Activated naive CD4-positive, alpha-beta T cell (primary cell): ENCODE measurements at places on chromosomes 4 and X.

GRCh38 chrX:63935835-63936234, 150.8 kb upstream of the ARHGEF9 start:
- DNase-seq, result no peak

GRCh38 chr4:120544838-120545237, 377.7 kb downstream of the PRDM5 start:
- DNase-seq, result no peak

- DNase-seq, result no peak
Measured at GRCh38 chrX:57353472-57354132, 67.1 kb downstream of the FAAH2 start.

DNA sequence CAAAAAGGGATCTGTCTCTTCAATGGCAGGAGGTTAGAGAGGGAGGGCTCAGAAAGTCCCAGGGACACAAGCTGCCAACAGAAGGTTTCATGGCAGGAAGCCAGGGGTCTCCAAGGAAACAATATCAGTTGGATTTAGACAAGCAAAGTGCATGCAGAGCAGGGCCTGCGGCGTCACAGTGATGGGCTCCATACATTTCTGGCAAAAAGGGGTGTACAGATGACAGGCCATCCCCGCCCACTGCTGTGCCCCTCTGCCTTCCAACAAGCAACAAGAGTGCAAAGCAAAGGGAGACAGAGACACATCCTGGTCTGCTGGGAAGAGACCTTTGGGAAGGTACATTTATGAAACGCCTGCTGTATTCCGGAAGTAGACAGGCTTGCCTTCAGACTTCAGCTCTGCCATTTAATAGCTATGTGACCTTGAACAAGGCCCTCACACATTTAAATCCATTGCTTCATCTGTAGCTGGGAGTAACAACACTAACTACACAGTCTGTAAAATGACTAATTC, 121.2 kb downstream of the AFAP1 start:
- DNase-seq, result no peak

GRCh38 chr4:1979477-1980196, 29.1 kb downstream of the NELFA start:
- DNase-seq, result no peak

GRCh38 chr4:183919141-183919540, 14.0 kb downstream of the STOX2 start:
- no peak for DNase-seq

DNA sequence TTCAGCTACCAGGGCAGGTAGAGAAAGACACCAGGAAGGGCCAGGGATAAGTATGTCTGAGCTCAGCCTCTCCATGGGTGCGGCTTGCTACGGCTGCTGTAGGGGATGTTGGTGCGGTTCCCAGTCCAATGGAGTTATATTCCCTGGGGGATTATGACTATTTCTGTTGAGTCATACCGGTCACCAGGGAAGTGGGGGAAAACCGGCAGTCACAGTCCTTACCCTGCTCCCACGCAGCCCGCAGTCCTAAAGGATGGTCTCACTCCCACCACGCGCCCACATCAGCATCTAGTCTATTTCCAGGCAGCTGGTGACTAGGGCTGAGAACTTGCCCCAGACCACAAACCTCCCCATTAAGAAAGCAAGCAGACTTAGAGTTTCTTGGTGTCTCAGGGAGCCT, 191.6 kb downstream of the VEGFC start:
- no peak for DNase-seq

DNA sequence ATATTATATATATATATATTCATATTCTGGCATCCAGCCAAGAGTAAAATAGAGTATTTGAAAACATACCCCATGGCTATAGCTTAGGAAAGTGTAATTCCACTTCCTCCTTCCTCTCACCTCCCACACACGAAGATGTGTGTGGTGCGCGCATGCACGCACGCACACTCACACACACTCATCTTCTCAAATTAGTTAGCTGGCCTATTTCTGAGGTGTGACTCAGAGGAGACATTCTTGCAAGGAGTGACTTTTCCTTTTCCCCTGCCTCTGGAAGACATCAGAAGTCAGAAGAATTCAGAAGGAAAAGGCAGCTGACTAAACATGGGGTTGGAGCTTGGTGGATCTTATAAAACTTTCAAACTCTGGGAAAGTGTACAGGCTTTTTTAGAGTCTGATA, 8.8 kb downstream of the ENPEP start:
- DNase-seq, result no peak

- DNase-seq, result no peak
Measured at GRCh38 chr4:187063251-187063650, 339.6 kb upstream of the FAT1 start.

DNA sequence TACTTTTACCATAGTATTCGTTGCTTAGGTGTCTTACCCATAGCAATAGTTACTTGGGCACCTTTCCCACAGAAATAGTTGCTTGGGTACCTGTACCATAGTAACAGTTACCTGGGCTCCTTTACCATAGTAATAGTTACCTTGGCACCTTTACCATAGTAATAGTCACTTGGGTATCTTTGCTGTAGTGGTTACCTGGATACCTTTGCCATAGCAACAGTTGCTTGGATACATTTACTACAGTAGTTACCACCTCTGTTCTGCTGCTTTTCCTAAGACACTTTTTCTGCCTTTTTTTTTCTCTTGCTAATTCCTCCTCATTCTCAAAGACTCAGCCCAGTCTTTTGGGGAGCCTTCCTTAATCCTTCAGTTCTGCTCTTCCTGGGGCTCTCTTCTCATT, 272.8 kb upstream of the PUDP start:
- no peak for DNase-seq

GRCh38 chr4:55571806-55572205, 20.2 kb downstream of the PDCL2 start:
- no peak for DNase-seq

DNA sequence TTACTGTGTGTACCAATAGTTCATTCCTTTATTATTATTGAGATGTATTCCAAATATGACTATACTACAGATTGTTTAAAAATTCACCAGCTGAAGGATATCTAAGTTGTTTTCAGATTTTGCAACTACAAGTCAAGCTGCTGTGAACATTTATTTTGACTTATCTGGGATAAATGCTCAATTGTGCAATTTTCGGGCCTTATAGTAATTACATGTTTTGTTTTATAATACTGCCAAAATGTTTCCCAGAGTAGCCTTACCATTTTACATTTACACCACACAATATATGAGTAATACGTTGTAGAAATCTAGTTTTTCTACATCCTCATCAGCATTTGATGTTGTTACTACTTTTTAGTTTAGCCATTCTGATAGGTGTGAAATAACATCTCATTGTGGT, 179.6 kb downstream of the ANTXR2 start:
- no peak for DNase-seq

- no peak for DNase-seq
Measured at GRCh38 chr4:119016636-119017035, 119.0 kb upstream of the MYOZ2 start.

GRCh38 chr4:22237155-22237751, 278.6 kb downstream of the ADGRA3 start:
- peak; percentile 13 for DNase-seq

- DNase-seq, result no peak
Measured at GRCh38 chr4:65391382-65391781, 278.9 kb downstream of the EPHA5 start.

- DNase-seq, result no peak
Measured at GRCh38 chr4:114312338-114312737, 286.3 kb upstream of the UGT8 start.

DNA sequence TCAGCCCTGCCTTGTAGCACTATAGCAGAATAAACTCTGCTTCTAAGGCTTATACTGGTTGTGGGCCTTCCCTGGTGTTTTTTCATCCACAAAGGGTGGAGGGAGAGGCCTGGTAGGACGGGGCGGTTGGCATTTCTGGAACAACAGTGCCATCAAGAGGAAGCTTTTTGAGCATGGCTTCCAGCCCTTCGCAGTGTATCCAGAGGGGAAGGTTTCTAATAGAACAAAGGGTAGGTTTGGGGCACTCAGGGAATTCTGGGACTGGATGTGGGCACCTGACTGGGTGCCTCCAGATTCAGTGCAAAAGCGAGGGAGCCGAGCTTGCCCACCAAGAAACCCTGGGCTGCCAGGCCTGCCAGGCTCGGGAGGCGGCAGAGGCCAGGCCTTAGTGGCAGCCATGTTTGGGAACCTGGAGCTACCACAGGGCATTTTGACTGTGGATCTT, 229.6 kb upstream of the AGTR2 start:
- DNase-seq, result no peak

GRCh38 chr4:147309434-147309833, 171.5 kb upstream of the EDNRA start:
- no peak for DNase-seq

- no peak for DNase-seq
Measured at GRCh38 chr4:95027905-95028618, 270.3 kb downstream of the BMPR1B start.

DNA sequence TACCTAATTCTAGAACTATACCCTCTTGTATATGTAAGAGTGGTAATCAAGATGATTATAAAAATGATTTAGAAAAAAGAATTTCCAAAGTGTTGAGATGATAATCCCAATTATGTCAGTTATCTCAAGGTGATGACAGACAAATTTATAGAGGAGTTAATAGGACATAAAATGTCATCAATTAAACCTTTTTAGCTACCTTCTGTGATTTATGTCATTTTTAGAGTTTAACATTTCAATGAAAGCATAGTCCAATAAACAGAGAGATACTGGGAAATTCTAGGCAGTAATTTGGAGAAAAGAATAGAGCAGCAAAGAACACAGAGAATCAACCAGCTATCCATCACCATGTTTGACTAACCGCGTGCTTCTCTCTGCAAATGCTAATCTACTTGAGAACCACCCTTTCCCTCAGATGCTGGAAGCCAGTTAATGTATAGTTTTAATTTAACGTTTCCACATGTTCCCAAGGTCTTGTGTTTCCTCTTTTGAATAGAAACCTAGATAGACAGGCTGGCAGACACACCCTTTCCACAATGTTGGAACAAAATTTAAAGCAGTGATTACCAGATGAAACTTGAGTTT, 433.1 kb upstream of the FAM241A start:
- DNase-seq, result no peak

- no peak for DNase-seq
Measured at GRCh38 chr4:123807866-123808265, 411.3 kb downstream of the SPRY1 start.

- DNase-seq, result no peak
Measured at GRCh38 chrX:7263330-7263729, 115.4 kb upstream of the PUDP start.

DNA sequence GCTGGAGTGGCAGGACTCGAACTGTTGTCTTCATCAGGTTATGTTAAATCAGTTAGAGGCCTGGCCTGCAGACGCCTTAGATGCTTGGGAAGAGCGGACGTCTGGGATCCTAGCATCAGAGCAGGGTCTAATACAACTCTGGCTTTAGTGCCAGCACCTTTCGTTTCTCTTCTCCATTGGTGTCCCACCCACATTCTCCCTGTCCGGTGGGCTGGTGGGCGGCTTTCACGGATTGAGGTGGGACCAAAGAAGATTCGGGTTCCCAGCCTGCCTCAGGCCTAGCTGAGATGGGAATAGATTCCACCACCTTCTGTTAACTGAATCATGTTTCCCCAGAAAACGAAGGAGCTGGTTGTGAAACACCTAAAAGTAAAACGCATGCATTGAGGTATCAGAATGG, 939 bp downstream of the PDK3 start:
- no peak for DNase-seq

DNA sequence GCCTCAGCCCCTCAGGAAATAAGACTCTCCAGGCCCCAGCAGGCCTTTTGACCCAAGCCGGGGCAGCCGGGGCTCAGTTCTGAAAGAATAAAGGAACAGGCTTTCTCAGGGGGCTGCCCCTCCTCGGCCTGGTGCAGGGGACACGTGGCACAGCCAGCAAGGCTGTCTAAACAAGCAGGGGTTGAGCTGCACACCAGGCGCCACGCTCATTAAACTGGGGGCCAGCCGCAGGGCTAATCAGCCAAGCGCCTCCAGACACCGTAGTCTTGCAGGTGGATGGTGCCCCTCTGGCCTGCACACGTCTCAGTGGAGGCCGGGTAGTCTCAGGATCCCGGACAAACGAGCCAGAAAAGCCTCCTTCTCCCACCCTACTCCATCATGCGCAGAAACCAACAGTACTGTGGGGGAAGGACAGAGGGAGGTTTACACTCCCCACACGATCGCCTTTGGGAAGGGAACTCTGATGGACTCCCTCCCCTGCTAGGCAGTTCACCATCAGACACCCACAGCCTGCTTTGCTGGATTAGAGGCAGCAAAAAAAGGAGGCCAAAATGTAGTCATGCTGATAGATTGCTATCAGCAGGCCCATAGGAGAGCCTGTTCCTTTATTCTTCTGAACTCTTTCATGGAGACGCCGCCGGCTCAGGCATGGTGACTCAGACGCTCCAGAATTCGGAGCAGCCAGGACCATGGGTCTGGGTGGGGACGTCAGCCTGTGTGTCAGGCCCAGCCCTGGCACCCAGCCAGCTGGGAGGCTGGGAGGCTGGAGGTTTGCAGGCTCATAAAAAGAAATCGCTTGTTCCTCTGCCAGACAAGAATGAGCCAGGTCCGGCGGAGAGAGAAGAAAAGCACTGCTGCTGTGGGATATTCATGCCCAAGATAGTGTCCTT, 342.4 kb downstream of the BCOR start:
- no peak for DNase-seq

DNA sequence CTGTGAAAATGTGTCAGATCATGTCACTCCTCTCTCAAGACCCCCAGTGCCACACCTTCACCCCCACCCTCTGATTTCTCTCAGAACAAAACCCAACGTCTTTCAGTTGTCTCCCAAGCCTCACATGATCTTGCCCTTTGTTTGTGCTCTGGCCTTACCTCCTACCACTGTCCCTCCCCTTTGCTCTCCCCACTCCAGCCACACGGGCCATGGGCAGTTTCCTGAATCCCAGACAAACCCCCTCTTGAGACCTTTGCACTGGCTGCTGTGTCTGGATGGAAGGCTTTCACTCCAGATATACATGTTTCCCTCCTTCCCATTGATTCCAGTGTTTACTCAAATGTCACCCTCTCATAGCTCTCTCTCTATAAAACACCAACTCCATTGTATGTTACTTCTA, 3.6 kb upstream of the CENPE start:
- no peak for DNase-seq

DNA sequence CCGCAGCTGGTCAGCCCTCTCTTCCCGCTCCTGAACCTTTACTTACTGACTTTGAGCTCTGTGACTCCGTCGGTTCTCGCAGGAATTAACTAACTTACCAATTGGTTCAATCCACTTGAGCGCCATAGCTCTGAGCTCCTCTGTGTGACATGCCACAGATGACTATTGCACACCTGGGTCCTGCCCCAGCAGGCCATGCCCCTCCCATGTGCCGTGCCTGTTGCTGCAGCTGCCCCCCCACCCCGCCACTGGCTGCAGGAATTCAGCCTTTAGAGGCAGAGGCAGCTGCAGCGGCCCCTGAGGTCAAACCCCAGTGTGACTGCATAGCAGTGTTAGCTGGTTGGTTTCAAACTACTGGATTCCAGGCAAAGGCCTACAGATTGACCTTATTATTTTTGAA, 70.6 kb downstream of the MTMR1 start:
- no peak for DNase-seq

DNA sequence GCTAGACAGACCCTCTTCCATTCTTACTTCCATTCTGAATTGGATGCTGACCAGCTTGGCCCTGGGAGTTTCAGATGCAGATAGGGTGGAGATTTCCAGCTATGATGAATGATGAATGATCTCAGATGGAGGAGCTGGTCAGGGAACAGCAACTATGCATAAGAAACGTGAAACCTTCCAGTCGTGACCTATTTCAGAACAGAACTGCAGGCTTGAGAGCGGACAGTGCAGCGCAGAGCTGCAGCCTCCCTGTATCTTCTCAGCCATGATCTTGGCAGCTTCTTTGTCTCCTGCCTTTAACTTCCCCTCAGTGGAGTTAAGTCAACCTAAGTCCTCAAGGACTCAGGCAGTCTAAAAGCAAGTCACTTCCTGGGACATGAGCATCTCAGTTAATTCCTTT, 43.3 kb upstream of the HAND2 start:
- DNase-seq, result no peak

- no peak for DNase-seq
Measured at GRCh38 chrX:14777525-14777924, 95.3 kb downstream of the FANCB start.
